Neural progenitor cell (in vitro differentiated cells): ENCODE measurements at places on chromosomes 5 and 9. TPM values are rescaled to one million over a fixed set of nuclear protein-coding genes. Genes with fewer than 3 reads are reported as not detected.

Gene FOXD4L3
- total RNA-seq = not detected in 2 replicates

Gene FOXD4
- 0.12 TPM in 1 of 2 replicates, not detected in the other for total RNA-seq

Gene SVEP1
- total RNA-seq = 0.56 and 0.74 TPM in 2 replicates

Gene DMRT3
- total RNA-seq = 0.41 and 0.90 TPM in 2 replicates

Gene GADD45G
- total RNA-seq = 1.8 TPM in 1 of 2 replicates, not detected in the other

Gene NCS1
- 16.0 and 28.5 TPM in 2 replicates for total RNA-seq

Gene MYO10
- total RNA-seq = 39.1 and 59.9 TPM in 2 replicates

Gene BTNL3
- 0.34 TPM in 1 of 2 replicates, not detected in the other for total RNA-seq

Gene ARPC5L
- total RNA-seq = 24.0 and 26.2 TPM in 2 replicates

Gene RLN1
- 1.5 and 2.2 TPM in 2 replicates for total RNA-seq

Gene LECT2
- not detected in 2 replicates for total RNA-seq

- peak; percentile 39 for DNase-seq
These were observed 128.9 kb upstream of the RAPGEF1 start for GRCh38 chr9:131868766-131869165.

DNA sequence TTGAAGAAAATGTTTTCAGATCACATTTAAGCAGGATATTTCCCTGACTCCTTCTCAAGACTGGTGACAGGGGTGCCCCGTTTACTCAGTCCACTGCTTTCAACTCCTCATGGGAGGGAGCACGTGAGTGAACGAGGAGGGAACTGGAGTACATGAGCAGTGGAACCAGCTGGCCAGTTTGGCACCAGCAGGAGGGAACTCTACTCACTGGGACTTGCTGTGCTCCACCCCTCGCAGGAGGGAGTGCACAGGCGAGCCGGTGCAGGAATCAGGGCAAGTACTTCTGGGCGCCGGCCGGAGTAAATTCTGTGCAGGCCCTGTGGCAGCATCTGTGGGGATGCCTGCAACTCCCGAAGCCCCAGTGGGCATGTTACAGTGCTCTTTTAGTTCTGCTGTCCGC is 1941.1 kb upstream of the C9orf72 start:
- peak; percentile 36 for DNase-seq

GRCh38 chr5:160357861-160358411 is 12.5 kb downstream of the C1QTNF2 start:
- DNase-seq = no peak

DNA sequence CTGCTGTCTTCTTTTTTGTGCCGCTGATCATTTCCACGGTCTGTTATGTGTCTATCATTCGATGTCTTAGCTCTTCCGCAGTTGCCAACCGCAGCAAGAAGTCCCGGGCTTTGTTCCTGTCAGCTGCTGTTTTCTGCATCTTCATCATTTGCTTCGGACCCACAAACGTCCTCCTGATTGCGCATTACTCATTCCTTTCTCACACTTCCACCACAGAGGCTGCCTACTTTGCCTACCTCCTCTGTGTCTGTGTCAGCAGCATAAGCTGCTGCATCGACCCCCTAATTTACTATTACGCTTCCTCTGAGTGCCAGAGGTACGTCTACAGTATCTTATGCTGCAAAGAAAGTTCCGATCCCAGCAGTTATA is 17.1 kb downstream of the F2R start:
- DNase-seq = no peak

DNA sequence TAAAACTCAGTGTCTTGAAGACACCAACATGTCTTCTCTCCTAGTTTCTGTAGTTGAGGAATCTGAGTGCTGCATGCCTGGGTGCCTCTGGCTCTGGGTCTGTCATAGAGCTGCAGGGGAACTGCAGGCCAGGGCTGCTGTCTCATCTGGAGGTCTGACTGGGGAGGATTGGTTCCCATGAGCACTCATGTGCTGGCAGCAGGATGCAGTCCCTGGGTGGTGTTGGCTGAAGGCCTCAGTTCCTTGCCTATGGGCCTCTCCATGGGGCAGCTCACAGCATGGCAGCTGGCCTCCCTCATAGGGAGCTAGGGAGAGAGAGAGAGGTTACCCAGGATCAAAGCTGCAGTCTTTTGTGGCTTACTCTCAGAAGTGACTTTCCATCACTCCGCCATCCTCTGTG is 22.6 kb downstream of the UBE2QL1 start:
- no peak for DNase-seq

DNA sequence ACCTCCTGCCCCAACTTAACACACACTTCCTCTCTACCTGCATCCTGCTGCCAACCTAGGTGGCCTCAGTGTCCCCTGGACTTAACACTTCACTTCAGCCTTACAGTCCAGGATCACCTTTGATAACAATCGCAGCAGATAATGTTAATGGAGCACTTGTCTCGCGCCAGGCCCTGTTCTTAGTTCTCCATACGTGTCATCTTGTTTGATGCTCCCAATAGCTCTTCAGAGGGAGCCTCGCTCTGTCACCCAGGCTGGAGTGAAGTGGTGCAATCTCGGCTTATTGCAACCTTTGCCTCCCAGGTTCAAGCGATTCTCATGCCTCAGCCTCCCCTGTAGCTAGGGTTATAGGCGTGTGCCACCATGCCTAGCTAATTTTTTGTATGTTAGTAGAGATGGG is 62.7 kb upstream of the SHB start:
- no peak for DNase-seq

GRCh38 chr5:141664733-141665461 is 13.7 kb upstream of the FCHSD1 start:
- peak; percentile 73 for DNase-seq

DNA sequence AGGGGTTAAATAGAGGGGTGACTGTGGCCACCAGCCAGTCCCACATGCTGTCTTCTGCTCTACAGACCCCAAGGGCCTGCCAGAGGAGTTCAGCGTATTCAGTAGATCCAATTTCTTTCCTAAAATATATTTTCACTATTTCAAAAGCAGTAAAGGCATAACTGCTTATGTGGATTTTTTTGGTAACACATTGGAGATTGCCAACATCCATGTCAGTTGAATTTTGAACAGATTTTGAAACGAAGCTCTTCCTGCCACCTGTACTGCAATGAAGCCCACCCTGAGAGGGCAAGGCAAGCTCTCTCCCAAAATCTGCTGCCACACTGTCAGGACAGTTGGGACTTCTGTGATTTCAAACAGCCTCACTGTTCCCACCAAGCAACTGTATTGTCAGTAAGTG is 37.1 kb upstream of the SARDH start:
- DNase-seq = no peak

DNA sequence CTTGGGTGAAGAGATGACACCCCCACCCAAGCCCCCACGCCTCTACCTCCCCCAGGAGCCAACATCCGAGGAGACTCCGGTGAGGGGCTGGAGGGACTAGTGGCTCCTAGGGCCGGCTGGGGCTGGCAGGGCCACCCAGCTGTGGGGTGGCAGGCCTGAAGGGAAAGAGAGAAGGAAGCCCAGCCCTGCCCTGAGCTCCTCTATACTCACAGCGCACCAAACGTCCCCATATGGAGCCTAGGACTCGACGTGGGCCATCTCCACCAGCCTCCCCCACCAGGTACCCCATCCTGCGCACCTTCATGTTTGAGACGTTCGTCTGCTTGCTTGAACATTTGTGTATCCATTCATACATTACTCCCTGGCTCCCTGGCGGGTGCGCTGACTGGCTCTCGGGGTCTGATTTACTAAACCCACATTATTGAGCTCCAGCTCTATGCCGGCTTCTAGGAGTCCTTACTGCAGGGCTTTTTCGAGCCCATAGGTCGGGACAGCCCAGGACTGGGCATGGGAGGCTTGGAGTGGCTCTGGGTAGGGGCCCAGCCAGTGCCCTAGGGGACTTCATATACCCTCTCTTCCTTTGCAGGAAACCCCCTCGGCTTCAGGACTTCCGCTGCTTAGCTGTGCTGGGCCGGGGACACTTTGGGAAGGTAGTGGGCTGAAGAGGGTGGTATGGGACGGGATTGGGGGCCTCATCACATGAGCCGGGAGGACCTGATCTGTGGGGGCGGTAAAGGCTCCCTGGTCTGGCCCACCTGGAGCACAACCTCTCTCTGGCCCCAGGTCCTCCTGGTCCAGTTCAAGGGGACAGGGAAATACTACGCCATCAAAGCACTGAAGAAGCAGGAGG is 9.1 kb downstream of the ZDHHC12 start:
- no peak for DNase-seq

GRCh38 chr5:163381832-163382231 is 55.6 kb upstream of the CCNG1 start:
- no peak for DNase-seq

DNA sequence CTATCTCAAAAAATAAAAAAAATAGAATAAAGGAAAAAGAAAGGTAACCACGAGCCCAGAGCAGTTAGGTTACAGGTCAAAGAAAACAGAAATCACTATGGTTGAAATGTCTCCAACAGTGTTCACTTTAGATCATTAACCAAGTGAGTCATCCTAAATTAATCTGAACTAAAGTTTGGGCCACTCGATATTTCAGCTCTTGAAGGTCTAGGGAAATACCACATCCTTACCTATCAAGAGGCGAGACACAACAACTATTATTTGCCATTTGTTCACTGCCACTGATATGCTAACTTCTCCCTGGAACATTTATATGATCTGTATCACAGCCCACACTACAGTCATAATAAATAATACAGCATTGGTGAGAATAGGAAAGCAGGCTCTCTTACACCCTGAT is 111.3 kb upstream of the NR5A1 start:
- no peak for DNase-seq

- no peak for DNase-seq
These were observed 510.0 kb downstream of the GADD45G start for GRCh38 chr9:90114641-90115425.

GRCh38 chr5:139181835-139182452 is 16.2 kb downstream of the SIL1 start:
- DNase-seq = no peak

DNA sequence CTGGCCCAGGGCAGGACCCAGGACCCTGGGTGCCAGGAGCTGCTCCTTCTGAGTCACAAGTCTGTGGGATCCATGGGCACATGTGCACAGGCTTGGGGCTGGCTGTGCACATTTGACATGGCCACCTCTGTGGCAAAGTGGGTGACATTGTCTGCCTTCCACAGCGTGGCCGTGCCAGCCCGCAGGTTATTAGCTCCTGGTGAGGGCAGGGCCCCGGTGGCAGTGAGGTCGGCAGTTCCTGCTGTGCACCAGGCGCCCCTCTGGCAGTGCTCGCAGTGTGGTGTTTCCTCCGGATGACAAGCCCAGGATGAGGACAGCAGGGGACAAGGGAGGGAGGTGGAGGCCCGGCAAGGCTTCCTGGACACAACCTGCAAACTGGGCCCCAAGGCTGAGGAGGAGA is 60.5 kb downstream of the OLFM1 start:
- no peak for DNase-seq

DNA sequence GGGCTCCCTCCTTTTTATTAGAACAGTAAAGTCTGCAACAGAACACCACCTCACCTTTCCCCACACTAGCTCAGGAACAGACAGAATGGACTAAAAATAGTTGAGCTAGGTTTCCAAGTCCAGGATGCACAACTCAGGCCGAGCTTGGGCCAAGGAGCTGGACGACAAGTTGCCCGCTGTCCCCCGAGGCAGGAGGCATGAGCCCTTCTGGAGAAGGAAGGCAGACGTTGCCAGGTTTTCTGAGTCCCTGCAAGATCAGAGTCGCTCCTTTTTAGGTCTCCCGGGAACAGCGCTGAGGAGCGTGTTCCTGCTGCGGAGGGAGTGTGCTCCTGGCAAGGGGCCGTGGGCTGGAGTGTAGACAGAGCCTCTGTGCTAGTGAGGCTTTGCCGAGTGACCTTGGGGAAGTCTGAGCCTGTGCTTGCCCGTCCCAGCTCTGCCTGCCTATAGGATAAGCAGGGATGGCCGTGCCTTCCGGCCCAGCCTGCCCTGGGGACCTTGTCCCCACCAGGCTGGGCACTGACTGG is 121.6 kb downstream of the WNK2 start:
- no peak for DNase-seq

DNA sequence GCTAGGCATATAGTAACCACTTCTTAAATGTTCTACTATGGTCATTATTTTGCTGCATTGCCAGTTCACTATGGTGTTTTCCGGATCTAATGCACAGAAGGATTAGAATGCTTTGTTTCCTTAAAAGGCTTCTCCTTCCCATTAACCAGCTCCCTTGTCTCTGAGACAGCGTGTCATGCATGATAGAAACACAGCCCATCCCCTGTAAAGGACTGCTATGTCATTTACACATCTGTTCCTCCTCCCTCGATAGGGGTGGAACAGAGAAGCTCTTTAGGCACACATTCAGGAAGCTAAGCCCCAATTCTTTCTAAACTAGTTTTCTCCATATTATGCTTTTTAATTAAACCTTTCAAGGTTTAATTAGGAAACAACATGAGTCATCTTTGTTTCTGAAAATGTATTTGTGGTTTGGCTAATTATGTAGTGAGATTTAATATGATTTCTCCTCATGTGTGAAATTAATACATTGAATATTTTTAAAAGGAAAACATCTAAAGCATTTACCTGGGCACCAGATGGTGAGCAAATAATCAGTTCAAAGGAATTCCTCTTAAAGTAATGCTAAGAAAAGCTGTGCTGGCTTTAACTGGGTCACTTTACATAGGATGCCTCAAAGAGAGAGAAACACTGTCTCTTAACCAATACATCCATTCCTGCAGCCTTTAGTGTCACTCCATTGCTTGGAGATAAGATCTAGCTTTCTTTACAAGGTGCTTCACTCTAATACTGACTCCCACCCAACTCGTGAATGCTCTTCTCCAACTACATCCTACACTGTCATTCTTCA is 133.3 kb upstream of the PPP1R2B start:
- DNase-seq = peak; percentile 23

DNA sequence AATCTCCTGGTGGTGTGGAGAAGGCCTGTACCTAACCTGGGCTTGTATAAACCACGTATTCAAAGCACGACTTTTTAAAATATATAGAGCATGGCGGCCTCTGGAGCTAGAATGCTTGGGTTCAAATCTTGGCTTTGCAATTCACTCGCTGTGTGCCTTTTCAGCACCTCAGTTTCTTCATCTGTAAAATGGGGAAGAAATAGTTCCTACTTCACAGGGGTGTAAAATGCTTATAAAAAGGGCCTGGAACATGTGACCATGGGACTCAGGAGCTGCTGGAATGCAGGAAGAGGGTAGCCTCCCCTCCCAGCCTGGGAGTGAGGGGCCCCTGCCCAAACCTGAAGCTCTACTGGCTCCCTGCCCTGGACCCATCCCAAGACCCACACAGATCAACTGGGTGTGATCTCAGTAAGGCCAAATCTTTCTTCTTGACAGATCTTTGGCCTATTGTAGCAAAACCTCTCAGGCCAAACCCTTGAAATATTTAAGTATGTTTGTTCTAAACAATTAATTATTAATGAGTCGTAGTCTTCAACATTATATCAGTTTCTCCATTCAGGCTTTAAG is 269.0 kb downstream of the ZSWIM6 start:
- DNase-seq = no peak

- no peak for DNase-seq
These were observed 187.7 kb downstream of the TLE4 start for GRCh38 chr9:79759460-79759859.

- no peak for DNase-seq
These were observed 24.6 kb downstream of the PDZD2 start for GRCh38 chr5:31663519-31663918.

DNA sequence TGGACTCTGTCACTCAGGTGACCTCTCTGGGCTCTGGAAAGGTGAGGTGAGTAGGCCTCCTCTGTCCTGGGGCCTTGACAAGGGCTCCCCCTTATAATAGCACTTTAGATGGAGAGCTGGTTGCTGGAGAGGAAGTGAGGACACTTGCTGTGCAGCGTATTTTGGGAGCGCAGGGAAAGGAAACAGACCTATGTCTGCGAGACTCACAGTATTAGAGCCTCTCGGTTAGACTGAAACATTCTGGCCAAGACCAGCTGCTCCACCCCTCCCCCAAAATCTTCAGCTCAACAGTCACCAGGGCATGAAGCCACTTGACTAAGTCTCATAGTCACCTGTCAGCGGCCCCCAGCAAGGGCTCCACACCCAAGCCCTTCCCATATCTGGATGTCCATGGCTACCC is 213.6 kb downstream of the AGTPBP1 start:
- DNase-seq = no peak

- DNase-seq = no peak
These were observed 19.1 kb upstream of the LHX3 start for GRCh38 chr9:136223871-136224640.
